ENCODE measurements at places on chromosomes 2 and 18.
A peak's percentile ranks its signal among the peaks of the same experiment; 100 is the strongest.

- DNase-seq: no peak
- H3K36me3 ChIP-seq: no peaks in the 10 kb centered on the region
- H3K27me3 ChIP-seq: no peaks in the 10 kb centered on the region
Measured at GRCh38 chr18:46236156-46236555, 132.0 kb downstream of the HAUS1 start.

DNA sequence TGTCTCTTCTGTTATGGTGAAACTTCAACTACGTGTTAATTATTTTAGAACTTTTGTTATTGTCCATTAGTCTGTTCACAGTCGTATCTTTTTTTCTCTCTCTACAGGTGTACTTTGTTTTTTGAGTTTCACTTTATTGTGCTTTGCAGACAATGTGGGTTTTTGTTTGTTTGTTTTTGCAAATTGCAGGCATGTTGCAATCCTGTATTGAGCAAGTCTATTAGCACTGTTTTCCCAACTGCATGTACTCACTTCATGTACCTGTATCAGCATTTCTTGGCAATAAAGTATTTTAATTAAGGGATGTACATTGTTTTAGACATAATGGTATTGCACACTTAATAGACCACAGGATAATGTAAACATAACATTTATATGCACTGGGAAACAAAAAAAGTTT, 99.1 kb upstream of the FAM110C start:
- no peaks in the 10 kb centered on the region for H3K36me3 ChIP-seq
- no peak overlapping the region for H3K4me3 ChIP-seq
- no peaks in the 10 kb centered on the region for H3K27me3 ChIP-seq
- H3K27ac ChIP-seq: no peak overlapping the region
- H3K4me1 ChIP-seq: no peaks in the 10 kb centered on the region
- DNase-seq: no peak

GRCh38 chr2:141528990-141529389, 601.8 kb downstream of the LRP1B start:
- DNase-seq: no peak
- no peaks in the 10 kb centered on the region for H3K36me3 ChIP-seq
- no peak overlapping the region for H3K4me3 ChIP-seq

DNA sequence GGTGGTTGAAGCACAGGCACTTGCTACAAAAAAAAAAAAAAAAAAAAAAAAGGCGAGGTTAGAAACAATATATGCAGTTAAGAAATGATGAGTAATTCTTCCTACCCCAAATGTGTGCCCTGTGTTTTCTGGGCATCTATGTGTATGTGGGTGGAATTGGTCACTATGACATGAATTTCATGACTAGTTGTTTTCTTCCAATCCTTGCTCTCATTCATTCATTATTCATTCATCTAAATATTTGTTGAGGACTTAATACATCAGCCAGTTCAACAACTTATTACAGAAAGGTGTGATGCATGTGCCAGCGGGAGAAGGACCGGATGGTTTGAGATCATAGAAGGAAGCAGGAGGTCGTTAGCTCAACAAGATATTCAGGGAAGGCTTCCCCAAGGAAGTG, 8.3 kb upstream of the EGR4 start:
- H3K27me3 ChIP-seq: peaks cover 2% of the 10 kb centered on the region
- no peak for DNase-seq
- H3K4me3 ChIP-seq: no peak overlapping the region
- no peak overlapping the region for H3K27ac ChIP-seq

DNA sequence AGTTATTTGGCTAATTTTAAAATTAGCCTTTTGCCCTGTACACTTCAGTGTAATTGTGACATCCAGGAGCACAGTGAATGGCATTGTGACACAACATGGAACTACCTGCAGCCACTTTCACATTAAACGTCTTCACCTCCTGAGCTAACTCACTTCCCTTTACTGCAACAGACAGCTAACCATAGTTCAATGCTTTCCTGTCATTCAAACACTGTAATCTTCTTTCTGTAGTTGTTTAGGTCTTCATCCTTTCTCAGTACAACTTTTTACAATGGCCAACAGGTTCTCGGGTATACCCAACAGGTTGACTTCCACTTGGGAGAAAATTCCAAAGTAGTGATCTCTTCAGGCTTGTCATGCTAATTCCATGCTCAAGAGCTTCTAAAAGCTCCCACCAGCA, 8.6 kb upstream of the AGPS start:
- H3K27me3 ChIP-seq: no peaks in the 10 kb centered on the region
- H3K4me3 ChIP-seq: no peak overlapping the region
- no peak overlapping the region for H3K27ac ChIP-seq

DNA sequence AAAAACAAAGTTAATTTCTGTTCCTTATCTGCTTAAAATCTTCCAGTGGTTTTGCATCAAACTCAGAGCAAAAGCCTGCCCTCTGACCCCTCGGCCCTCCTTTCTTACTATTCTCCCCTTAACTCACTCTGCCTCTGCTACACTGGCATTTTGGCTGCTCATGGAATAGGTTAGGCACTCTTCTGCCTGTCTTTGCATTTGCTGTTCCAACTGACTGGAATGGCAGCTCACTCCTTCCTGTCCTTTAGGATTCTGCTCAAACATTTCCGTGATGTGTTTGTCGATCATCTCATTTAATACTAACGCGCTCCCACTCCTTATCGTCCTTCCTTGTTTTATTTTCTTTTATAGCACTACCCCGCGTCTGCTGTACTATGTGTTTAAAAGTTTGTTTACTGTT, 815 bp downstream of the CEBPZ start:
- H3K36me3 ChIP-seq: peaks cover 23% of the 10 kb centered on the region
- H3K27me3 ChIP-seq: no peaks in the 10 kb centered on the region
- DNase-seq: no peak
- peak overlapping the region; percentile 69 for H3K27ac ChIP-seq
- peaks cover 31% of the 10 kb centered on the region for H3K4me1 ChIP-seq
- H3K4me3 ChIP-seq: peak overlapping the region; percentile 63

- H3K4me3 ChIP-seq: no peak overlapping the region
- no peaks in the 10 kb centered on the region for H3K27me3 ChIP-seq
- DNase-seq: no peak
Measured at GRCh38 chr2:24891201-24891600, 28.8 kb downstream of the ADCY3 start.

GRCh38 chr2:142824756-142825155, 52.7 kb upstream of the KYNU start:
- no peak for DNase-seq
- H3K36me3 ChIP-seq: no peaks in the 10 kb centered on the region
- H3K27me3 ChIP-seq: no peaks in the 10 kb centered on the region
- H3K4me1 ChIP-seq: no peaks in the 10 kb centered on the region
- no peak overlapping the region for H3K4me3 ChIP-seq
- no peak overlapping the region for H3K27ac ChIP-seq

DNA sequence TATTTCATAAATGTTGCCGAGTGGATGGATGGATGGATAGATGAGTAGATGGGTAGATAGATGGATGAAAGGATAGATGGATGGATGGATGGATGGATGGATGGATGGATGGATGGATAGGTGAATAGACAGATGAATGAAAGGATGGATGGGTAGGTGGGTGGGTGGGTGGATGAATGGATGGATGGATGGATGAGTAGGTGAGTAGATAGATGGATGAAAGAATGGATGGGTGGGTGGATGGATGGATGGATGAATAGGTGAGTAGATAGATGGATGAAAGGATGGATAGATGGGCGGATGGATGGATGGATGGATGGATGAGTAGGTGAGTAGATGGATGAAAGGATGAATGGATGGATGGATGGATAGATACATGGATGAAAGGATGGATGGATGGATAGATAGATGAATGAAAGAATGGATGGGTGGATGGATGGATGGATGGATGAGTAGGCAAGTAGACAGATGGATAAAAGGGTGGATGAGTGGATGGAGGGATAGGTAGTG, 104.3 kb downstream of the SMAD7 start:
- no peak for DNase-seq
- no peak overlapping the region for H3K27ac ChIP-seq
- H3K27me3 ChIP-seq: no peaks in the 10 kb centered on the region
- H3K4me3 ChIP-seq: no peak overlapping the region
- H3K36me3 ChIP-seq: no peaks in the 10 kb centered on the region

GRCh38 chr18:69787825-69788547, 159.7 kb downstream of the CD226 start:
- no peak for DNase-seq
- no peaks in the 10 kb centered on the region for H3K36me3 ChIP-seq
- peak overlapping the region; percentile 25 for H3K27ac ChIP-seq
- no peaks in the 10 kb centered on the region for H3K27me3 ChIP-seq

DNA sequence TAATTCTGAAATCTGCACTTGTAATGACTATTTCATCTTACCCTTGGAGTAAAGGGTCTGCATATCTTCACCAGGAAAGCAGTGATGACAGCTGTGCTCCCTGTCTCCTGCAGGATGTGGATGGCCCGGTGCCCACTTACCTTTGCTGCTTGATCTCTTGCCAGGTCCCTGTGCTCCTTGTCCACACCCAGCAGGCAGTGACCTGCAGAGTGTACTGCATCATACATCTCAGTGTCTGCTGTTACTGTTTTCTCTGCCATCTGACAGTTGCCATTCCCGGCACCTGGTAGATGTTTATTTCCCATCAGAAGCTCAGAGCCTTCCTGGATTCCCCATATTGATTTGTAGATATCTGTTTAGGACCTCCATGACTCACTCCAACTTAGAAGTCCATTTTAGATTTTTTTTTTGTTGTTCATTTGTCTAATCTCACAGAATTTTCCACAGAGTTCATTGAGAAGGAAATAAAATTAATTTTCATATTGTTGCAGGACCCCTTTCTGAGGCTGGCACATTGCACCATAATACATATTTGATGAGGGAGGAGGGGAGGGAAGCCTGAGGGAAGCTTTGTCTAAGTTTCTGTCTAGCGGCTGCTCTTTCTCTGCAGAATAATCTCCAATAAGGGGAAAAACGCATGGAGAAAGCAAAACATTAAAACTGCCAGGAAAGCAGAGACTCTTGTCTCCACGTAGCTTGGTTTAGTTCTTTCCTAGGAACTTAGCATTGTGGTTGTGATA, 697.5 kb upstream of the RAB6C start:
- H3K27me3 ChIP-seq: no peaks in the 10 kb centered on the region
- H3K4me3 ChIP-seq: no peak overlapping the region
- no peak for DNase-seq
- H3K4me1 ChIP-seq: no peaks in the 10 kb centered on the region
- no peaks in the 10 kb centered on the region for H3K36me3 ChIP-seq

- no peak for DNase-seq
- H3K27ac ChIP-seq: no peak overlapping the region
- H3K36me3 ChIP-seq: no peaks in the 10 kb centered on the region
- H3K27me3 ChIP-seq: no peaks in the 10 kb centered on the region
- H3K4me3 ChIP-seq: no peak overlapping the region
Measured at GRCh38 chr2:60432035-60432601, 121.3 kb downstream of the BCL11A start.

GRCh38 chr2:28809927-28810326, 707 bp upstream of the SPDYA start:
- no peaks in the 10 kb centered on the region for H3K27me3 ChIP-seq
- no peak overlapping the region for H3K27ac ChIP-seq
- H3K36me3 ChIP-seq: peaks cover 23% of the 10 kb centered on the region

DNA sequence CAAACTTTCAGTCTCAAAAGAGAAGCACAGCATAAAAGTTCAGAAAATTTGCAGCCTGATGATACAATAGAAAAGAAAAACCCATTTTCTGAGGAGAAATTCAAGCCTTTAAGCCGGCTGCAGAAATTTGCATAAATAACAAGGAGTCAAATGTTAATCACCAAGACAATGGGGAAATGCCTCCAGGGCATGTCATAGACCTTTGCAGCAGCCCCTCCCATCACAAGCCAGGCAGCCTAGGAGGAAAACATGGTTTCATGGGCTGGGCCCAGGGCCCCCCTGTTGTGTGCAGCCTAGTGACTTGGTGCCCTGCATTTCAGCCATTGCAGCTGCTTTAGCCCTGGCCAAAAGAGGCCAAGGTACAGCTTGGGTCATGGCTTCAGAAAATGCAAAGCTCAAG, 54.1 kb upstream of the CAVIN2 start:
- H3K36me3 ChIP-seq: no peaks in the 10 kb centered on the region
- no peak overlapping the region for H3K4me3 ChIP-seq
- DNase-seq: no peak
- H3K27me3 ChIP-seq: no peaks in the 10 kb centered on the region
- H3K4me1 ChIP-seq: no peaks in the 10 kb centered on the region

- H3K4me3 ChIP-seq: no peak overlapping the region
- no peak overlapping the region for H3K27ac ChIP-seq
- no peaks in the 10 kb centered on the region for H3K4me1 ChIP-seq
- no peak for DNase-seq
- H3K27me3 ChIP-seq: no peaks in the 10 kb centered on the region
Measured at GRCh38 chr2:24910245-24910644, 9.8 kb downstream of the ADCY3 start.

GRCh38 chr2:158651358-158652057, 143.6 kb upstream of the DAPL1 start:
- no peaks in the 10 kb centered on the region for H3K4me1 ChIP-seq
- H3K27ac ChIP-seq: no peak overlapping the region
- peaks cover 21% of the 10 kb centered on the region for H3K36me3 ChIP-seq
- DNase-seq: no peak
- no peaks in the 10 kb centered on the region for H3K27me3 ChIP-seq

DNA sequence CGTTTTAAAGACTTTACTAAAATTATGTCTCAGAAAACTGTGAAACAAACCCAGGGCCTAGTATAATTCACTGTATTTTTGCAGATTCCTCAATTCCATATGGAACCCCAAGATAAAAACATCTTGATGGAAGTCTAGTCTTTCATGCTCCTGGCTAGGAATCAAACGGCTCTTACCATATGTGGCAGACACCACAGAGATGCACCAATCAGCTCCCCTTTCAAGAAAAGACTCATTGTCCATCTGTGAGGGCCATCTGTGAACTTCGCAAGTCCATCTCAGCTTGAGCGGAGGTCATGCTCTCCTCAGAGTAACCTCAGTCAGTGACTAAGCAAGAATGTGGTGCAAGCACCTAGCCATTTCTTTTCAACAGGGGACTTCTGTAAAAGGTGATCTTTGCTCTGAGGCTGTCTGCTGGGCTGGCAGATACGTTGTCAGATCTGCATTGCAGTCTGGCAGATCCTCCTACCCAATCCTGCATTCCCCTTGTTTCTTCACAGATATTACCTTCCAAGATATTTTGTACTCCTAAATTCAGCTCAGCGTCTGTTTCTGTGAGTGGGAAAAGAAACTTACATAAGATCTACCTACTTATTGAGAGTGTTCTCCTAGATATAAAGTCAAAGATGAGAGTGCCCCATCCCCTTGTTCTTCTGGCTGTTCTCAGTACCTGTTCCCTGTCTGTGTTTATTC, 419.3 kb downstream of the SPAG16 start:
- H3K4me3 ChIP-seq: no peak overlapping the region
- H3K4me1 ChIP-seq: no peaks in the 10 kb centered on the region
- H3K36me3 ChIP-seq: no peaks in the 10 kb centered on the region
- H3K27ac ChIP-seq: no peak overlapping the region
- DNase-seq: no peak

GRCh38 chr18:36350251-36350651, 52.7 kb downstream of the FHOD3 start:
- no peak for DNase-seq
- no peaks in the 10 kb centered on the region for H3K4me1 ChIP-seq
- no peak overlapping the region for H3K27ac ChIP-seq
- no peaks in the 10 kb centered on the region for H3K27me3 ChIP-seq
- no peak overlapping the region for H3K4me3 ChIP-seq

All from tibial nerve (tissue), 4 donors.